Posterior cingulate gyrus (tissue), 11 donors: ENCODE measurements at places on chromosomes 4 and X.

GRCh38 chr4:68751138-68751537 lies 64.7 kb upstream of the UGT2B10 start:
- DNase-seq: no peak

- DNase-seq: no peak
Observed at GRCh38 chr4:113142351-113142750, 92.9 kb downstream of the ANK2 start.

- no peak for DNase-seq
Observed at GRCh38 chr4:181650033-181650825, 593.0 kb upstream of the TENM3 start.

DNA sequence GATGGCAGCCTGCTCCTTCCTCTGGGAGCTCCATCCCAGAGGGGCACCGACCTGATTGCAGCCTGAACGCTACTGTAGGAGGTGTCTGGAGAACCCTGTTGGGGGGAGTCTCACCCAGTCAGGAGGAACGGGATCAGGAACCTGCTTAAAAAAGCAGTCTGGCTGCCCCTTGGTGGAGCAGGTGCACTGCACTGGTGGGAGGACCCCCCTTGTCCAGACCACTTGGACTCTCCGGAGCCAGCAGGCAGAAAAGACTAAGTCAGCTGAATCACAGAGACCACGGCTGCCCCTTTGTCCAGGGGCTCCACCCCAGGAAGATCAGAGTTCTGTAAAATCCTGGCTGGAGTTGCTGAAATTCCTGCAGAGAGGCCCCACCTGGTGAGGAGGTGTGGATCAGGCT lies 67.3 kb upstream of the MAGEB18 start:
- no peak for DNase-seq

DNA sequence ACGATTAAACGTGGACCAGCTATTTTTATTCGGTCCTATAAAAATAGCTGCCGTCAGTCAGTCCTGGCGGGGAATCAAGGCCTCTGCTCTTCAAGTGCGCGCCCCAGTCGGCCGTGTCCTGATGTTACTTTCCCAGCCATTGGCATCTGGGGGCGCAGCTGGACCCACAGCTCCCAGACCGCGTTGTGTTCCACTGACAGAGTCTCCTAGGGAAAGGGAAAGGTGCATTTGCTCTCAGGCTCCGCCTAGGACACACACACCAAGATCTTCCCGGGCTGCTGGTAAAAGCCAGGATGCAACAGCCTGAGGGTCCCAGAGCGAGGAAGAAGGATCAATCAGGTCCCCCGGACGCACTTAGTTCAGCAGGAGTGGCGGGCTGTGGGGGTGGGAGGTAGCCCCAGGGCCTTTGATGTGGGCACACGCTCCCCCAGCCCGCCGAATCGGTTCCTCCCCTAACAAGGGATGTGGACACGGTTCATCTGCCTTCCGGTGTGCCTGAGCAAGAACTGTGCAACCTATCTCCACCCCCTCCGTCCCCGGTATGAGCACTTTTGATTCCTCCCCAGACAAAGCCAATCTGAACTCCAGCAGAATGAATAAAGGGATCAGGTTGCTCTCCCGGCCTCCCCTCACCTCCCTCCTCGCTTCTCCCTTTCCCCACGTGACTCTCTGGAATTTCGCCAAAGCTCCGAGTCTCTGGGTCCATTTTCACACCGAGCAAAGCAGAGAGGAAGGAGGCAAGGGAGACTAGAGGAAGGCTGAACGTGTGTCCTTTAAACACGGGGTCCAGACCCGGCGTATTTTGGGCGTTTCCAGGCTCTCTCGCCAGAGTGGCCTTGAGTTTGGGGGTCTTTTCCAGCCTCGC lies 626 bp upstream of the FRAS1 start:
- DNase-seq: peak; percentile 46

GRCh38 chr4:93317561-93317960 lies 511.0 kb upstream of the ATOH1 start:
- DNase-seq: no peak

GRCh38 chrX:51641421-51642021 lies 22.8 kb upstream of the CENPVL3 start:
- DNase-seq: no peak

GRCh38 chr4:2409381-2409783 lies 9.1 kb downstream of the ZFYVE28 start:
- DNase-seq: no peak

DNA sequence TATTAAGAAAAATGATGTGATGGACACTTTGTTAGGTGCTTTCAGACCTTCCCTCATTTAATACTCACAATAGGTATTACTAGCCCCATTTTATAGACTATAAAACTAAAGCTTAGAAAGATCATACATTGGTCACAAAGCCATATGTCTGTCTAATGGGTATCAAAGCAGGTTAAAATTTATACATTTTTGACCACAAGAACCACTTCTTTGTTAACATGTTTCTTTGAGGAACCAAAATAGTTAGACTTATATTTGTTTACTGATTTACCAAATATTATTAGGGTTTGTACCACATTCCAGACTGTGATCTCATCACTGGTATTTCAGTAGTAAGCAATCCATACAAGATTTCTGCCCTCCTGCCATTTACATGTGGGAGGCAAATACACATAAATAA lies 363.3 kb downstream of the NAF1 start:
- DNase-seq: no peak

GRCh38 chrX:31255310-31256033 lies 183.6 kb upstream of the FTHL17 start:
- DNase-seq: no peak

- no peak for DNase-seq
Observed at GRCh38 chrX:103919270-103919637, 43.2 kb upstream of the TMSB15B start.

DNA sequence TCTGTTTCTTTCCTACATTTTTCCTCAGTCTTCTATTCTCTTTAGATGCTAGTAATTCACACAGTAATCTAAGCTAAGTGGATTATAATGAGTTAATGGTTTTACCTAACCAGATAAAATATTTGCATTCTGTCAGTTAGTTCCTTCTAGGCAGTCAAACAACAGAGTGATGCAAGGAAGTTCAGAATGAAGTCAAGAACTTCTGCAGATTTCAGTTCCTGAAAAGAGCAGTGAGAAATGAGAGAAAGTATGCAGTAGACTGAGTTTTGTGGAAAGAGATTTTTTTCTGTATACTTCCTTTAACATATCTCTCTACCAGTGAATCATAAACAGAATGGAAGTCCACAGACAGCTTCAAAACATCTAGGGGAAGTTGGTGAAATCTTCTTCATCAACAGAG lies 774.0 kb upstream of the POU3F4 start:
- no peak for DNase-seq

DNA sequence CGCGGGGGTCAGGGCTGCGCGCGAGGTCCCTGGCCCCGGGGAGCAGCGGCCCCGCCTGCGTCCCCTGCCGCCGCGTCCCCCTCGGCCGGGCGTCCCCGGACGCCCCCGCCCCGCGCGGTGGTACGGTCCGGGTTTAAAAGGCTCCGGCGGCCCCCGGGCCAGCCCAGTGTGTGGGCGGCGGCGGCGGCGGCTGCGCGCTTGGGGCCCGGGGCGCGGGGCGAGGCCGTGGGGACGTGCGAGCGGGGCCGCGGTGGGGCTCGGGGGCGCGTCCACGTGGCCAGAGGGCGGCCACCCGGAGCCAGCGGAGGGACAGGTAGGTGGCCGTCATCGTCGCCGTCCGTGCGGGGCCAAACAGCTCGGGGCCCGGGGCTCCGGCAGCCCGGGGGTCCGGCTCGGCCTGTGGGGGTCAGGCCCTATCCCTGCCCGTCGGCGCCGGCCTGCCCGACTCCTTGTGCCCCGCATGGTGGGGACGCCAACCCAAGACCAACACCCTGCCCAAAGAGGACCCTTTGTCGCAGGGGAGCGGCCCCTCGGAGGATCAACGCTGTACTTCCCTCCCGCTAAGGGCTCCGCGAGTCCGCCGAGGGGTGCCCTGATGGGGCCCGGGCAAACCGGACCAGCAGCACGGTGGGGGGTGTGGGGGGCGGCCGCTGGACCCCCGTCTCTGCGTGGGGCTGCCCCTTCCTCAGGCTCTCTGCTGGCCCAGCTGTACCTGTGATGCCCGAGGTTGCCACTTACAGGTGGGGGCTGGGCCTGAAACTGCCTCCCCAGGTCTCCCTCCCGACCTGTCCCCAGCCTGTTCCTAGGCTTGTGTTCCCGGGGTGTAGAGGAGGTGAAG lies at the start of gene PLXNA3:
PLXNA3 (plus strand) TSS at position 166 of the 838 bp plus-strand sequence. CDS start 1,903 bp downstream, outside the sequence.
- no peak for DNase-seq

- DNase-seq: no peak
Observed at GRCh38 chr4:151226004-151226932, 50.7 kb upstream of the PRSS48 start.

DNA sequence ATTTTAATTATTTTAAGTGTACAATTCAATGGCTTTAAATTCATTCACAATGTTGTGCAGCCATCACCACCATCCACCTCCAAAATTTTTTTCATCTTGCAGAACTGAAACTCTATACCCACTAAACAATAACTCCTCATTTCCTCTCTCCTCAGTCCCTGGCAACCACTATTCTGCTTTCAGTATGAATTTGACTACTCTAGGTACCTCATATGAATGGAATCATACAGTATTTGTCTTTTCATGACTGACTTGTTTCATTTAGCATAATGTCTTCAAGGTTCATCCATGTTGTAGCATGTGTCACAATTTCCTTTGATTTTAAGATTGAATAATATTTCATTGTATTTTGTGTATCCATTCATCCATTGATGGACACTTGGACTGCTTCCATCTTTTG lies 46.9 kb downstream of the KIF4A start:
- DNase-seq: no peak

DNA sequence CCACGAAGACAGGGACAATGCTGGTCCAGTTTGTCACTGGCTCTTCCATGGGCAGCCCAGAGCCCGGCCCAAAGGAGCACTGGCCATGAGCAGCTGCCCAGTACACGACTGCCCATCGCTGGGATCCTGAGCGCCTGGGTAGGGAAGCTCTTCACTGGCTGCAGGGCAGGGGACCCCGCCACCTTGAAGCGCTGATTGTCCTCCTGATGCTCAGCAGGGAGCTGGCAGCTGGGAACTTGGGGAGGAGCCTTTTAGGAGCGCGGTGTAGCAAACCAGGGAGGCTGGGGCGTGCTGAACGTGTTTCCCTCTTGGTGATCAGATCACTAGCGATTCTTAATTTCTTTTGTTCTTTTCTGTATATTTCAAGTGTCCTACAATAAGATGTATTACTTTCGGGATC lies 1.8 kb downstream of the L1CAM start:
- no peak for DNase-seq

DNA sequence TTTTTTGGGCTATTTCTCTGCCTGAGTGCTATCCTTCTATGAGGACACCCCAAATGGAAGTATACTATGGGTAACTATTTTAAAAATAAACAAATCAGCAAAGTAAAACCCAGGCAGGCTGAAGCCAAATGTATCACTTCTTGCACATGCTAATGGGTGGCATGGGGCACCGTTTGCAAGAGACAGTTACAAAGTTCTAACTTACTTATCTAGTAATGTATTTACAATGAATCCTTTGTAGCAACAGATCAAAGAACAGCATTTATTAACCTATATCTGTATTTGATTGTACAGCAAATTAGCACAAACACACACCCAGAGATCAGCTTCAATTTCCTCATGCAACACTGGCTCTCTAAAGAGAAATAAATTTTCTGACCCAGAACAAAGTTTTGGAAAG lies 225.5 kb downstream of the ZNF674 start:
- DNase-seq: no peak

DNA sequence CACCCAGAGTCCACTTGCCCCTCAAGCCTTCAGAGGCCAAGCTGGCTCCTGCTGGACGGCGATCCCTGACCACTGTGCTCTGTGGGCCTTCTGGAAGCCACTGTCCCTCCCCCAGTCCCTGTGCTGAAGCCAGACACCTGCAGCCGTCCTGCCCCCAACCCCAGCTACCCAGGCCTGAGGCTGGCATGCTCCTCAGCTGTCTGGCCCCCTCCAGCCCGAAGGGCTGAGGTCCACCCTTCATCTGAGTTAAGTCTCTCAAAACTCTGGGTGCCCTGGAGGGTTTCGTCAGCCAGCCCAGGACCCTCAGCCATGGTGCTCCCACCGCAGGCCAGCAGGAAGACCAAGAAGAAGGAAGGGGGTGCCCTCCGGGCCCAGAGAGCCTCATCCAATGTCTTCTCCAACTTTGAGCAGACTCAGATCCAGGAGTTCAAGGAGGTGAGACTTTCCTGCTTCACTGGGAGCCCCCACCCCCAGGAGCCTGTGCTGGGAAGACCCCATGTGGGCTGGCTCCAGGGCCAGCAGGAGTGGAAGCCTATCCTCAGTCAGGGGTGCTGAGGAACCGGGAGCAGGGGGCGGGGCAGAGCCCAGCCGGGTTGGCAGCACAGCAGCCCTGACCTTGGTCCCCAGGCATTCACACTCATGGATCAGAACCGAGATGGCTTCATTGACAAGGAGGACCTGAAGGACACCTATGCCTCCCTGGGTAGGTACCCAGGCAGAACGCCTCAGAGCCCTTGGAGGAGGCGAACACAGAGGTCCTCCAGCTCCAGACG lies 4.2 kb downstream of the MYL5 start:
- DNase-seq: no peak

DNA sequence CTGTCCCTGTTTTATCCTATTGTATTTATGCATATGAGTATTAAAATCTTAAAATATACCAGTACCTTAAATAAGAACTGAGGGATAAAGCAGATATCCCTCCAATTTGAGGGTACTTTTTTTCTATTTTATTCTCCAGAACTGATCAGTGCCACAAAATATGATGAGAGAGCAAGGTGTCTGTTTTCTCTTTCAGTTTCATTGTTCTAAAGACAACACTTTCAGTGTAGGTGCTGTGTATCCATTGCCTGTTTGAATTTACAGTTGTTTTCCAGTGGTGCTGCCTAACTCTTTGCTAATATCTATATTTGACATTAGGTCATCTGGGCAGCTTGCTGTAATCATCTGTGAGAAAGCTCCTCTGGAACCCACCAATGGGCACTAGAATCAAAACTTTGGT lies 394.7 kb downstream of the IL1RAPL1 start:
- no peak for DNase-seq

DNA sequence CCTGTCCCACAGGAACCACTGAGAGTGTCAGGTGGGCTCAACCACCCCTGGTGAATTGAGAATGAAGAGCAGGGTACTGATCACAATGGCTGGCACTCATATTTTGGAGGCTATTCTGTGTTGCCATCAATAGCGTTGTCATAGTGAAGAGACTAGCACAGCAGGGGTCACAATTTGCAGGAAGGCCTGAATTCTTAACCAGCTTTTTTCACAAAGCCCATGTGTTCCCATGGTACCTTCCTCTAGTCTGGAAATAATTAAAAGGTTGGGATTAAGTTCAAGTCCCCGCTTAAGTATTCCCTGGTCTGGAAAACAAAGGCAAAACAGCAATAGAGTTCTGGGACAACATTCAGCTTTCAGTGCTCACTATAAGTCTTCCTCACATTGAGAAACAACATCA lies 1051.7 kb downstream of the C4orf33 start:
- no peak for DNase-seq

DNA sequence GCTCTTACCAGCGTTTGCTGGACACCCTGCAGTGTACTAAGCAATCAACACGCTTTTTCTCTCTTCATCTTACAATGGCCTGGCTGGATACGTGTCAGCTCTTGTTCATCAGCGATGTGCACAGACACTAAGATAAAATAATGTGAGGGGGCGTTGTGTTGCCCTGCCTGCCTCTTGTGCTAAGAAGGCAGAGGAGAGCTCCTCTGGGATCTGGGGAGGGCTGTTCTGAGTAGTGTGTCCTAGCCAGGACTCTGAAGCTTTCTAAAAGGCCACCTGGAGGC lies 49.7 kb downstream of the NELFA start:
- no peak for DNase-seq
